ENCODE measurements at places on chromosomes 4 and X. TPM values are rescaled to one million over a fixed set of nuclear protein-coding genes. Genes with fewer than 3 reads are reported as not detected.
A peak's percentile ranks its signal among the peaks of the same experiment; 100 is the strongest.

- no peak overlapping the region for H3K4me3 ChIP-seq
- no peak overlapping the region for H3K27ac ChIP-seq
- H3K36me3 ChIP-seq = no peaks in the 10 kb centered on the region
- no peaks in the 10 kb centered on the region for H3K4me1 ChIP-seq
- DNase-seq = peak; percentile 80
Measured at GRCh38 chr4:9703391-9703790, 78.0 kb upstream of the DRD5 start.

DNA sequence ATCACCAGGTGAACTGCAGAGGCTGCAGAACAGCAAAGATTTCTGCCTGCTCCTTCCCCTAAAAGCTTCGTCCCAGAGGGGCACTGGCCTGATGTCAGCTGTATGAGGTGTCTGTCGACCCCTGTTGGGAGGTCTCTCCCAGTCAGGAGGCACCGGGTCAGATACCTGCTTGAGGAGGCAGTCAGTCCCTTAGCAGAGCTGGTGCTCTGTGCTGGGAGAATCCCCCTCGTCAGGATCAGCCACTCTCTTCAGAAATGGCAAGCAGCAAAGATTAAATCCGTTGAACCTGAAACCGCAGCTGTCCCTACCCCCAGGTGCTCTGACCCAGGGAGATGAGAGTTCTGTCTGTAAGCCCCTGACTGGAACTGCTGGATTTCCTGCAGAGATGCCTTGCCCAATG, 1166.3 kb upstream of the ADGRL3 start:
- H3K36me3 ChIP-seq = no peaks in the 10 kb centered on the region
- no peak overlapping the region for H3K4me3 ChIP-seq
- H3K27ac ChIP-seq = no peak overlapping the region
- no peak for DNase-seq
- H3K27me3 ChIP-seq = no peaks in the 10 kb centered on the region

- DNase-seq = no peak
- no peak overlapping the region for H3K4me3 ChIP-seq
- peaks cover 21% of the 10 kb centered on the region for H3K4me1 ChIP-seq
- H3K36me3 ChIP-seq = no peaks in the 10 kb centered on the region
- H3K27ac ChIP-seq = no peak overlapping the region
Measured at GRCh38 chr4:3484057-3484973, 21.2 kb downstream of the DOK7 start.

Gene BEX4
- 39.3 TPM for total RNA-seq

Gene FAAH2
- 11.4 TPM for total RNA-seq

Gene USP11
- 61.9 TPM for total RNA-seq

Gene MTNR1A
- 1.4 TPM for total RNA-seq

DNA sequence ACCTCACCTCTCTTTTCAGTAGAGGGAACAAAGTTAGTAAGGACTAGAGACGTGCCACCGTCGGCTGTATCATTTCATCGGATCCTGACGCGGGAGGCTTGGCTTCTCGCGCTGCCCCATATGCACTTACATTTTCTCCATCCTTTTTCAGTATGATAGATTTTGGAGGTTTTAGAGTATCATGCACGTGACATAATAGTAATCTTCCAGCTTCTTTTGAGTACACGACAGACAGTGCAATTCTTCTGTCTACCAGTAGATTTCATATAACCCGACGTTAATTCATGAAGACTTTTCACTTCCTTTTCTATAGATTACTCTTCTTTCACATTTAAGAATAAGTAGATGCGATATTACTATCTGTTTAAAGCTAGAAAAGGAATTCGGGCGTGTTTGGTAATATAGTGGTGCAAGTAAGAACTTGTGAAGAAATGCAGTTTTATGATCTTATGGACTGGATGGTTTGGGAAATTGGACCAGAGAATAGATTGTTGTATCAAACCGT, 1.0 kb downstream of the CDS1 start:
- peaks cover 38% of the 10 kb centered on the region for H3K4me1 ChIP-seq
- DNase-seq = no peak
- H3K4me3 ChIP-seq = peak overlapping the region; percentile 63
- no peak overlapping the region for H3K27ac ChIP-seq
- peaks cover 18% of the 10 kb centered on the region for H3K27me3 ChIP-seq

DNA sequence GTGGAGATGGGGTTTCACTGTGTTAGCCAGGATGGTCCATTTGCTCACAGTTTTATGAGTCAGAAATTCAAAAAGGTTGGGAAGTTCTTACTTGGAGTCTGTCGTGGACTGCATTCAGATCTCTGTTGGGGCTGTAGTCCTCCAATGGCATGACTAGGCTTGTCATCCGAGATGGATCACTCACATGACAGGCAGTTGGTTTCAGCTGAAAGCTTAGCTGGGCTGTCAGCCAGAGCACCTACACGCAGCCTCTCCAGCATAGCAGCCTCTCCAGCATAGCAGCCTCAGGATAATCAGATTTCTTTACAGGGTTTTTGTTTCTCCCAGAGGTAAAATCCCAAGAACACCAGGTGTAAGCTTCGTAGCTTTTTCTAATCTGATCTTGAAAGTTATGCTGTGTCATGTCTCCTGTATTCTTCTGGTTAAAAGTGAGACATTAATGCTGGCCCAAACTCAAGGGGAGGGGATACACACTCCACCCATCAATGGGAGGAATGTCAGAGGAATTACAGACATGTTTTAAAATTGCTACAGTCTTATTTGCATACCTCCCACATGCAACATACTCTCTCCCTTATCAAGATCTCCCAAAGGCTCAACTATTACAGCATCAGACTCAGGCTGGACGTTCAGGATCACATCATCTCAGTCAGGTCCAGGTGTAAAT, 31.6 kb upstream of the SOD3 start:
- H3K4me3 ChIP-seq = no peak overlapping the region
- H3K27ac ChIP-seq = no peak overlapping the region
- no peaks in the 10 kb centered on the region for H3K36me3 ChIP-seq
- H3K4me1 ChIP-seq = no peaks in the 10 kb centered on the region
- no peaks in the 10 kb centered on the region for H3K27me3 ChIP-seq

GRCh38 chr4:10180927-10181744, 64.5 kb upstream of the WDR1 start:
- H3K4me3 ChIP-seq = no peak overlapping the region
- no peak overlapping the region for H3K27ac ChIP-seq
- H3K27me3 ChIP-seq = no peaks in the 10 kb centered on the region
- DNase-seq = no peak
- no peaks in the 10 kb centered on the region for H3K36me3 ChIP-seq

- no peak overlapping the region for H3K4me3 ChIP-seq
- H3K36me3 ChIP-seq = no peaks in the 10 kb centered on the region
- DNase-seq = no peak
- H3K4me1 ChIP-seq = no peaks in the 10 kb centered on the region
Measured at GRCh38 chrX:119041175-119041574, 31.6 kb upstream of the CT47C1 start.

GRCh38 chr4:183300070-183300469, 20.0 kb downstream of the CLDN22 start:
- H3K4me1 ChIP-seq = no peaks in the 10 kb centered on the region
- no peaks in the 10 kb centered on the region for H3K27me3 ChIP-seq
- no peak overlapping the region for H3K4me3 ChIP-seq
- no peak overlapping the region for H3K27ac ChIP-seq

GRCh38 chr4:8652181-8653078, 59.9 kb downstream of the CPZ start:
- no peak overlapping the region for H3K4me3 ChIP-seq
- no peak overlapping the region for H3K27ac ChIP-seq
- no peaks in the 10 kb centered on the region for H3K4me1 ChIP-seq
- H3K36me3 ChIP-seq = no peaks in the 10 kb centered on the region
- H3K27me3 ChIP-seq = no peaks in the 10 kb centered on the region

Gene SLC25A43
- 8.9 TPM for total RNA-seq

GRCh38 chr4:177546745-177547144, 104.5 kb upstream of the AGA start:
- no peaks in the 10 kb centered on the region for H3K27me3 ChIP-seq
- H3K27ac ChIP-seq = no peak overlapping the region
- no peak for DNase-seq
- no peak overlapping the region for H3K4me3 ChIP-seq

GRCh38 chr4:169345316-169345721, 74.6 kb upstream of the SH3RF1 start:
- no peaks in the 10 kb centered on the region for H3K36me3 ChIP-seq
- no peak overlapping the region for H3K4me3 ChIP-seq
- no peaks in the 10 kb centered on the region for H3K27me3 ChIP-seq
- no peak for DNase-seq
- H3K4me1 ChIP-seq = no peaks in the 10 kb centered on the region

Gene ARAF
- total RNA-seq = 18.0 TPM

DNA sequence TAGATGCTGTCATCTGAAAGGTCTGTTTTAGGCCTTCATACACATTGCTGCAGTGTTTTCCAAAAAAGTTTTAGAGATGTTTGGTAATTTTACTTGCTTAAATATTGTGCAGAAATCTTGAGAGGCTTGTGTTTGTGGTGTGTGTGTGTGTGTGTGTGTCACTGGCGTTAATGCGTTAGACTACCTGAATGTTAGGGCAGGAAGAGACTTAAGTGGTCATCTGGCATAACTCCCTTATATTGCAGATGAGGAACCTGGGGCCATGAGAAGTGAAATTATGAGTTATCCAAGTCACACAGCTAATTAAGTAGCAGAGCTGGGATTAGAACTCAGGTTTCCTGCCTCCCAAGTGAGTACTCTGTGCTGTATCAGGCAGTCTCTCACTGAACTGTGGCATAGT, 1.4 kb downstream of the LSM6 start:
- H3K27me3 ChIP-seq = no peaks in the 10 kb centered on the region
- no peaks in the 10 kb centered on the region for H3K36me3 ChIP-seq
- no peak overlapping the region for H3K27ac ChIP-seq
- no peak for DNase-seq

Gene PSAPL1
- not detected for total RNA-seq

DNA sequence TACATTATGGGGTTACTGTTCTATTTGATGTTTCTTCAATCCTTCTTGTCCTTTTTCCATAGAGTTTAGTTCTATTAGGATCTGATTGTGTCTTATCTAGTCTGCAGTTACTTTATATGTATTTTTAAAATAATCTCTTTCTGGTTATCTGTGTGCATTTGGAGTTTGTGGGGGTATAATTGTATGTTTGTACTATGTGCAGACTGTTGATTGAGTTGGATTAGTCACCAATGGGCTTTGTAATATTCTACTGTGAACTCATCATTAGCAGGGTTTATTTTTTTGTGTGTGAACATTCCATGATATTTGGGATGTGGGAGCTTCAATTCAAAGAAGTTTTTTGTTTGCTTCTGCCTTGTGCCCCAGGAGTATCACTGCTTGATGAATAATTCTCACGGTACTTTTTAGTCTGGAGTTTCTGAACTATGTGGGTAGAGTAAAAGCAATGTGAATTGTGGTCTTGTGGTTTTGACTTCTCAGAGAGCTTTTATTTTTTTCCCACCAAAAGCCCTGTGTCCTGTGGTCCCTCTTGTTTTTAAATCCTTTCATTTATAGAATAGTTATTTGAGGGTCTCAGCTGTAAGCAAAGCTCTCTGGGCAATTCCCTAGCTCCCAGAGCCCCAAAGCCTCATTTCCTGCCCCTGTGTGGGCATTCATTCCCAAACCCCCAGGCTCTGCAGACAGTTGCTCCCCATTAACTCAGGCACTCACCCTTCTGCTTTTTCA, 127.8 kb downstream of the PHKA2 start:
- no peak overlapping the region for H3K4me3 ChIP-seq
- H3K36me3 ChIP-seq = no peaks in the 10 kb centered on the region
- no peaks in the 10 kb centered on the region for H3K27me3 ChIP-seq
- DNase-seq = no peak
- H3K4me1 ChIP-seq = no peaks in the 10 kb centered on the region

Gene STATH
- not detected for total RNA-seq

Gene UCHL1
- 1,758 TPM for total RNA-seq

DNA sequence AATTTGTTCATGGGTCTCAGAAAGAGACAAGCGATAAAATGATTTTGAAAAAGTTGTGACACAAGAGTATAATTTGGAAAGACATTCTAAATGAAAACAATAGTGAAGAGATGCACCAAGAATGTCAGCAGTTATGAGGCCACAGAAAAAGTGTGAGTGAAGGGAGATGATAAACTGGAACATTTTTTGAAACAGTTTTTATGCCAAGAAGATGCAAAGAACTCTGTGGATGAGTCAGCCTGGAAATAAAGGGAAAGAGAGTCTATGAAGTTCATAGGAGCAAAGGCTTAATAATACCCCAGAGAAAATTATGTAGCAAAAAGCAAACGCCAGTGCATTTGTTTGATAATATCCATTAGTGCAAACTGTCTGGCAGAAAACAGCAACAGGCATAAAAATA, 188.4 kb upstream of the TBC1D9 start:
- no peak overlapping the region for H3K4me3 ChIP-seq
- no peak for DNase-seq
- no peak overlapping the region for H3K27ac ChIP-seq
- no peaks in the 10 kb centered on the region for H3K4me1 ChIP-seq
- H3K27me3 ChIP-seq = no peaks in the 10 kb centered on the region

DNA sequence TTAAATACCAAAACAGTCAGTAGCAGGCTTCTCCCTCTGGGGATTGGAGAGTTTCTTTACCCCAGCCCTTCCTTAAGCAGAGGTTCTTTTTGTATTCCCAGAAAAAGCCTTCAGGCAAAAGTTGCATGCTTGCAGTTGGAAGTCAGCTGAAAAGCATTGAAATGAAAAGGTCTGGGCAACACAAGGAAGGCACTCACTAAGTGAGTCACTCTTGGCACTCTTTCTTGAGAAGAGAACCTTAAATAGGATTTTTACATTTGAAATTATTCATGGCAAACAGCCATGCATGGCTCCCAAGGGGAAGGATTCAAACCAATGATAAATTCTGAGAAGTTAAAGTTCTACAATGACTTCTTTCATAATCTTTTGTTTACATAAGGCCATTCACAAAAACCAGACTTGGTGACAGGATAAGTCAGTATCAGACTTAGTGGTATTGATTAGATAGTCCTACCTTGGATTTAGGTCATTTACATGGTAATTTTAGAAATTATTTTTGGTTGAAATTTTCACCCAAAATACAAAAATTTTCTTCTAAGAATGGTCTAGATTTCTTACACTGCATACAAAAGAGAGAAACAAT, 2068.9 kb downstream of the PCDH7 start:
- no peak for DNase-seq
- H3K27ac ChIP-seq = no peak overlapping the region
- 0 out of 2 replicates have a peak, but pooled peaks cover 3% of the 10 kb centered on the region for H3K4me1 ChIP-seq
- no peak overlapping the region for H3K4me3 ChIP-seq
- no peaks in the 10 kb centered on the region for H3K36me3 ChIP-seq

Gene SUV39H1
- total RNA-seq = 14.1 TPM

Gene HAND2
- total RNA-seq = not detected

Gene TBC1D9
- 0.66 TPM for total RNA-seq

DNA sequence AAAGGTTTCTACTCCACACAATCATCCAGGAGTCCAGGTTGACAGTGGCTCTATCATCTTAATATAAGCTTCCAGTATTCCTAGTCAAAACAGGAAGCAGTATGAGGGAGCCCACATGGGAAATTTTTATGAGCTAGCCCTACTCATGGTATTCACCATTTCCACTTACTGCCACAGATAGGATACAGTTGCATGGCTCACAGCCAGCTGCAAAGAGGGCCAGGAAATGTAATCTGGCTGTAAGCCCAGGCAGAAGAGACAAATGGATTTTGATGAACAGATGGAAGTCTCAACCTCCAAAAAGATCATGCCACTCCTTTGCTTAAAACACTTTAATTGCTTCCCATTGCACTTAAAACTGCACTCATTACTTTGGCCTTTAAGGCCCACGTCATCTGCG, 150.6 kb downstream of the ADAMTS3 start:
- no peaks in the 10 kb centered on the region for H3K4me1 ChIP-seq
- H3K4me3 ChIP-seq = no peak overlapping the region
- H3K36me3 ChIP-seq = no peaks in the 10 kb centered on the region
- H3K27me3 ChIP-seq = no peaks in the 10 kb centered on the region

GRCh38 chr4:7144374-7145290, 47.7 kb upstream of the SORCS2 start:
- DNase-seq = no peak
- H3K4me1 ChIP-seq = no peaks in the 10 kb centered on the region
- H3K4me3 ChIP-seq = no peak overlapping the region
- H3K36me3 ChIP-seq = no peaks in the 10 kb centered on the region

Gene GSX2
- not detected for total RNA-seq

Measured in GM23338 (cell line).